ENCODE measurements at places on chromosomes 6 and 20.

GRCh38 chr6:10237298-10238038 is 177.4 kb downstream of the TFAP2A start:
- no peak for DNase-seq

- no peak for DNase-seq
Observed at GRCh38 chr6:7461416-7461815, 71.8 kb downstream of the RIOK1 start.

- DNase-seq = peak; percentile 85
Observed at GRCh38 chr6:49739423-49739822, 4.8 kb downstream of the CRISP3 start.

DNA sequence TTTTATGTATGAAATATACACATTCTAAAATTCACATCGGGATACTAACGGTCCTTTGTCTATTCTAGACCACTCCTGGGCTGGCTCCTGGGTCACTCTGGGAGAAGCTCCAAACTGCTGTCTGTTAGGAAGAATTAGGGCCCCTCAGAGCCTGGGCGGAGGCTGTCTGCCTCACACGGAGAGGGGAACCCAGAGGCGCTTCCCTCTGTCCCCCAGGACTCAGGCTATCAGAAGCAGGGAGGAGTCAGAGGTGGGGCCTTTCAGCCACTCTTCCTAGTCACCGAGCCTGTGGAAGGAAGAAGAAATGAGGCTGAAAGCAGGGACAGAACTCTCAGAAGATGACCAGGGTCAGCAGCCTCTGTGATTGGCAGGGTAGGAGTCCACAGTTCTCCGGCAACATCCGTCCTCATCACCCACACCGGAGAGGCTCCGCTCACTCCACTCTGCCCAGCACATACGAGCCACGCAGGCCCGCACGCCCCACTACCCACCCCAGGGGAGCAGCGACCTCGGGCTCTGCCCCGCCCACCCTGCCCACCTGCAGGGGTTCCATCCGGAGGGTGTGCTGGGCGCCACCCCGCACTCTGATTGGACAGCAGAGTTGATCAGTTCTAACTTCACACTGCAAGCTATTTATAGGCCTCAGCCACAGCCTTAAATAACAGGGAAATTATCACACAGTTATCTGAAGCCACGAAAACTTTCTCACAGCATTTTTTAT is 182.1 kb upstream of the AFDN start:
- DNase-seq = no peak

DNA sequence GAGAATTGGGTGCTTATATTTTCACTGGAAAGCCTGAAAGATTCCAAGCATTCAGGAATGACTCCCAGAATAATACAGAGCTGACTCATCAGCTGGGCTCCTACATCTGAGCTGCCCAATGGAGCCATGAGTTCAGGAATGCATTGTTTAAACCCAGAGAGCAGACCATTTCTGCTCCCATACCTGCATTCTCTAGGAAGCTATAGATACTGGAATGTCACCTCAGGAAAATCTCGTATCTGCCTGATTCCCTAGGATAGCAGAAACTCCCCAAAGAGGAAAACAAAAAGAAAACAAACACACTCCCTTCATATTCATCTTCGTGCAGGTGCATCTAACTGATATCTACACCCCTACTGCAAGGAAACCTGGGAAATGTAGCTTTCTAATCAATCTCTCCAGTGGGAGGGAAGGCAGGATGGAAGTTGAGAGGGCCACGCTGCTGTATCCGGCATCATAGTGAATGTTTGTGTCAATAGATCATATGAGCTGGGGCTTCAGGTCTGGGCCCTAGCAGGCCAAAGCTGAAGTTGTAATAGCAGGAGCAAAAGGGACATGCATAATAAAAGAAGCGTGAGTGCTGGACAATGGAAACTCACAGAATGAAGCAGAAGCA is 8.2 kb upstream of the SLC2A12 start:
- no peak for DNase-seq

- no peak for DNase-seq
Observed at GRCh38 chr6:21423106-21423854, 170.3 kb upstream of the SOX4 start.

GRCh38 chr6:165536911-165537310 is 126.1 kb downstream of the PDE10A start:
- DNase-seq = no peak

GRCh38 chr6:126429866-126430265 is 90.0 kb downstream of the CENPW start:
- no peak for DNase-seq

DNA sequence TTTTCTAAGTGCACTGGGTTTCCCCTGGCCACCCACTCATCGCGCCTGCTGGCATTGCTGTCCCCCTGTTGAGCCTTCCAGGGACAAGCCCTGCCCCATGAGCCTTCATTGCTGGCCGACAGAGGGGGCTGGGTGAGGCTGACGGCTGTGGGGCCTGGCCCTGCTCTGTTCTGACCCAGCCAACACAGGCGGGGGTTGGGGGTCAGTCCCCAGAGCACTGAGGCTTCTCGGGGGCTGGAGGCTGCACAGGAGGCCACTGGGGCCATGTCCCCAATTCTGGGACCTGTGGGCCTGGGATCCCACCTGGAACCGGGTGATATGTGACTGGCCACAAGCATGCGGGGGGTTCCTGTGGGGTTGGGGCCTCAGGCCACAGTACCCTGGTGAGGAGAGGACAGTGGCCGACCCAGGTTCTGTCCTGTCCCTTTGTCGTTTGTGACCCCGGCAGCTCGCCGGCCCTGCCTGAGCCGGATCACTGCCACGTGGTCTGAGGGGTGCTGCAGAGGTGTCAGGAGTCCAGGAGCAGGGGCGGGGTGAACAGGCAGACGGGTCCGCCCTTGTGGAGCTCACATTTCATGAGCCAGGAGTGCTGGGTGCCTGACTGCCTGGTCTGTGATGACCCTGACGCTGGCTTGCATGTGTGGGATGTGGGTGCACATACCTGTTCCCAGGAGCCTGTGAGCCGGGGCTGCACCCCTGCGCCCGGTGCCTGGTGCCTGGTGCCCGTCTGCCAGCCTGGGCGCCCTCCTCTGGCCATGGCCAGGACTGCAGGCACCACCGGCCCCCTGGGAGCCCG is 2.1 kb upstream of the COL20A1 start:
- DNase-seq = peak; percentile 58

- no peak for DNase-seq
Observed at GRCh38 chr20:11838076-11838636, 79.5 kb upstream of the BTBD3 start.

DNA sequence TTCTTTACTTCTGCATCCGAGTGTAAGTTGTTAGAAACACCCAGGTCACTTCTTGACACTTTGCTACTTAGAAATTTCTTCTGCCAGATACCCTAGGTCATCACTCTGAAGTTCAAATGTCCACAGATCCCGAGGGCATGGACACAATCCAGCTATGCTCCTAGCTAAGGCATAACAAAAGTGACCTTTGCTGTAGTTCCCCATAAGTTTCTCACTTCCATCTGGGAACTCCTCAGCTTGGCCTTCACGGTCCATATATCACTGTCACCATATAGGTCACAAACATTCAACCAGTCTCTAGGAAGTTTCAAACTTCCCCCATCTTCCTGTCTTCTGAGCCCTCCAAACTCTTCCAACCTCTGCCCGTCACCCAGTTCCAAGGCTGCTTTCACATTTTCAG is 65.3 kb downstream of the IRF4 start:
- DNase-seq = no peak

DNA sequence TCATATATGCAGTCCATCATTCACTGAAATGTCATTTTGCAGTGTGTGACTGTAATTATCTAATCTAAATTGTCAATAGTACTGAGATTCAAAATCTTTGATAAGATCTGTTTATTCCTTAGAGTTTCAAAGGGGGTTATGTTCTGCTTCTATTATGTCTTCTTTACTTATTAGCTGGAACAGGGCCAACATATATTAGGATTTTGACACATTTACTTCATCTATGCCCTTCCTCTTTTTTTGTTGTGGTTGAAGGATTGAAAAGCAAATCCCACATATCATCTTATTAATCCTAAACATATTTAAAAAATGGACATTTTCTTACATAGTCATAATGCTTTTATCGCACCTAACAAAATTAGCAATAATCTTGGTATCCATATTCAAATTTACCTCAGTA is 30.3 kb upstream of the MAS1 start:
- DNase-seq = no peak

DNA sequence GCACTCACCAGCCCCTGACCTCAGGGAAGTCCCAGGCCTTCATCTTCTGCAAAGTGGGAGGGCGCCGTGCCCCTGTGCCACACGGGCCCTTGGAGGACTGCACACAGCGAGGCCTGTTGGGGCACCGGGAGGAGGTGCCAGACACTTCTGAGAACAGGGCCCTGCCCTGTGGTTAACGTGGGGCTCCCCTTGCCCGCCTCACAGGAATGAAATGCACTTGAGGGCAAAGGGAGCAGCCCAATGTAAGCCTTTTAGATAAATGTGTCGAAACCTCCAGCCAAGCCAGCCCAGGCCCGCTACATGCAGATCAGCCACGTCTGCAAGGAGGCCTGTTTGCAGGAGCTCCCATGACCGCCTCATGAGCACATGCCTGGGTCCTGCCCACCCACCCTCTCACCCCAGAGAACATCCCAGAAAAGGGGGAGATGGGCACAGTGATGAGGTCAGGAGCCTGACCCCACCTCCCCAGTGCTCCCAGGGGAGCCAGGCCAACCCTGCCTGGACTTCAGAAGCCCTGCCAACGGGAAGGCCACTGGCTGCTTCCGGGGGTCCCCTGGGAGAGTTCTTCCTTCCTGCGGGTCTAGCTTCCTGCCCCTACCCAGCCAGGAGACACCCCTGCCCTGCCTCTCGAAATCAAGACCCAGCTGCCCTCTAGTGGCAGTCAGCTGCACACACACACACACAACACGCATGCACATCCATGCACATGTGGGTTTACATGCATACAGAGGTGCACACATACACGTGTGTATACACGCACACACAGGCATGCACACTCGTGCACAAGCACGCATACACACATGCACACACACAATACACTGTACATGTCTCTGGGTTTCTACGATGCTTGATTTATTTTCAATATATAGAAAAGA is 178.7 kb downstream of the TAF4 start:
- DNase-seq = peak; percentile 21

DNA sequence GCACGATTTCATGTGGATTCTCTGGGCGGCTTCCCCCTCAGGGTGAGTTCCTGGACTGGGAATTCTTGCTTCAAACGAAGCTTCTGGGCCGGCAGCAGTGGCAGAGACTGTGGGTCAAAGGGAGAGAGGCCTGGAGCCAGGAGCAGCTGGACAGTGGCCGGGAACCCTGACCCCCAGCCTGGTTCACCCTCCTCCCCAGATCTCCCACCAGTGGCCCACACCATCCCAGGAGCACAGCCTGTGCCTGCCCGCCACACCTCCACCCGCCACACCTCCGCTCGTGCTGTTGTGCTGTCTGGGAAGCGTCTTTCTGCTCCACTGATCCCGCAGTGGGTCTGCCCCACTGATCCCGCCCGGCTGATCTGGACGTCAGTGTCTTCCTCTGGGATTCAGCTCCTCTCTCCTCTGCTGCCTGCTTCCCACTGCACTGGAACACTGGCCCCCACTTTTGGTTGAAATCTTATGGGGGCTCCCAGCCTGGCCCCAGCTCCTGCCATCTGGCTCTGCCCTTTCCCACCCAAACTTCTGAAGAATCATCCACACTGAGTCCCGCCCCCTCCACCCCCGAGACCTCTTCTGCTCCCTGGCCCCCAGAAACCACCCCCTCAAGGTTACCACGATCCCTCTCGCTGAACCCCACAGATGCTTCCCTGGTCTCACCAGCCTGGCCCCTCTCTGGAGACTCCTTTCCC is 9.8 kb downstream of the ZBP1 start:
- DNase-seq = no peak

- DNase-seq = no peak
Observed at GRCh38 chr6:76831299-76831698, 632.0 kb downstream of the HTR1B start.

- DNase-seq = no peak
Observed at GRCh38 chr6:43171707-43172103, 636 bp downstream of the SRF start.

- DNase-seq = no peak
Observed at GRCh38 chr6:2433711-2434110, 188.3 kb upstream of the GMDS start.

GRCh38 chr6:163735076-163735475 is 320.6 kb downstream of the QKI start:
- DNase-seq = no peak

DNA sequence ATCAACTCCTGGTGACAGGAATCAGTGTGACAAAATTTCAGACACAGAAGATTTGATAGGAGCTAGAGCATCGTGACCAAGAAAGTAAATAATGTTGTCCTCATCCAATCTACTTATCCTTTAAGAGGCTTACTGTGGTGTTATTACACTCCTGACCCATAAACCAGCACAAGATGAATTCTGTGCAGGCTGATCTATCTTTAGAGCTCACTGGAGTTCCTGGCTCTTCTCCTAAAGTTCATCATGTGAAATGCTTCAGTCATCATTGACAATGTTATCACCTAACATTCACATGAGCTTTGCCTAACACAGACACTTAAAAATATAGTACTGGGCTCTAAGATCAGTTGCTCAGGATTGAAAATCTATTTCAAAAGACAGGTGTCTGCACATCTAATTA is 271.0 kb upstream of the HSF2 start:
- DNase-seq = no peak

DNA sequence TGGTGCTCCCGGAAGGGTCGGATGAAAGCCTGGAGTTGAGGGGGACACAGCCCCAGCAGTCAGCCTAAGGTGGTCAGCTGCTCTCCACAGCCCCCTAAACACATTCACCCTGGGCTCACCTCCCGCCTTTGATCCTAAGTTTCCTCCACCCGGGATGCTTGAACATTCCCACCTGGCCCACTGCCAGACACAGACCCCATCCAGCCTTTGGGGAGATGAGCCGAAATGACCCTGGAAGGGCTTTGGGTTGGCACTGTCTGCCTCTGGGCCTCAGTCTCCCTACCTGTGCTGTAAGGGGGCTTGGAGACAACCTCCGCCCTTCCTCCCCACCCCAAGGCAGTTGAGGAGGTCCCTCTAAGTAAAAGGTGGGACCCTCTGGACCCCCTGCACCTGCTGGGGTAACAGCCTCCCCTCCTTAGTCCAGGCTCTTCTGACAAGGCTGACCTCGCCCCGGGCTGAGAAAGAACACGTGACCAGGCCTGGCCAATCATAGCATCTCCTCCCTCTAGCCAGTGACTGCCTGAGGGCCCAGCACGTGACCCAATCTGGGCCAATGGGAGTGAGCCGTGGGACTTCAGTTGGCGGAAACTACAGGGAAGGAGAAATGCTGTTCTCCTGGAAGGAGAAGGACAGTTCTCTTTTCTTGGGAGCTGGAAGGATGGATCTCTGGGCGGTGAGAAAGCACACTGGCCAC is 16.9 kb upstream of the UBE2V1 start:
- DNase-seq = no peak

- no peak for DNase-seq
Observed at GRCh38 chr6:38987503-38987902, 61.1 kb upstream of the GLP1R start.

- no peak for DNase-seq
Observed at GRCh38 chr20:47230811-47231256, 125.7 kb downstream of the ZMYND8 start.

DNA sequence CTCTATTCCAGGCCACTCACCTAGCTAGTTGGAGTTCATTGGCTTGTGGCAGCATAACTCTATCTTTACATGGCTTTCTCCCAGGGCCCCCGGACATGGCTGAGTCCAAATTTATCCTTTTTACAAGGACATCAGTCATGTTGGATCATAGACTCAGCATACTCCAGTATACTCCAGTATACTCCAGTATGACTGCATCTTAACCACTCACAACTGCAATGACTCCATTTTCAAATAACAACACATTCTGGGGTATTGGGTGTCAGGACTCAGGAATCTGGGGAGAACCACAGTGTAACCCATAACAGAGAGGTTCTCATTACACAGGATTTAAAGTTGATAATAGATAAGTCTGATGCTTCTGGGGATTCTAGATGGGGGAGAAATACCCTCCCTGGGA is 53.8 kb upstream of the TSHZ2 start:
- DNase-seq = no peak

All from NCI-H1436 (cell line).